Pancreas (tissue), 10 donors: ENCODE measurements at places on chromosomes 13 and 19. TPM values are rescaled to one million over a fixed set of nuclear protein-coding genes. Genes with fewer than 3 reads are reported as not detected.
A peak's percentile ranks its signal among the peaks of the same experiment; 100 is the strongest.

Gene CEACAM1
- total RNA-seq, result 1.6 TPM

GRCh38 chr19:29086646-29087045 lies 126.3 kb downstream of the UQCRFS1 start:
- no peak overlapping the region for H3K27ac ChIP-seq
- no peaks in the 10 kb centered on the region for H3K27me3 ChIP-seq
- DNase-seq, result no peak
- H3K4me3 ChIP-seq, result no peak overlapping the region
- no peaks in the 10 kb centered on the region for H3K4me1 ChIP-seq
- no peaks in the 10 kb centered on the region for H3K36me3 ChIP-seq

- peak overlapping the region; percentile 65 for H3K4me3 ChIP-seq
- peak overlapping the region; percentile 92 for H3K27ac ChIP-seq
- H3K36me3 ChIP-seq, result no peaks in the 10 kb centered on the region
- H3K4me1 ChIP-seq, result no peaks in the 10 kb centered on the region
These were observed 104.4 kb downstream of the TM9SF2 start for GRCh38 chr13:99605420-99606323.

DNA sequence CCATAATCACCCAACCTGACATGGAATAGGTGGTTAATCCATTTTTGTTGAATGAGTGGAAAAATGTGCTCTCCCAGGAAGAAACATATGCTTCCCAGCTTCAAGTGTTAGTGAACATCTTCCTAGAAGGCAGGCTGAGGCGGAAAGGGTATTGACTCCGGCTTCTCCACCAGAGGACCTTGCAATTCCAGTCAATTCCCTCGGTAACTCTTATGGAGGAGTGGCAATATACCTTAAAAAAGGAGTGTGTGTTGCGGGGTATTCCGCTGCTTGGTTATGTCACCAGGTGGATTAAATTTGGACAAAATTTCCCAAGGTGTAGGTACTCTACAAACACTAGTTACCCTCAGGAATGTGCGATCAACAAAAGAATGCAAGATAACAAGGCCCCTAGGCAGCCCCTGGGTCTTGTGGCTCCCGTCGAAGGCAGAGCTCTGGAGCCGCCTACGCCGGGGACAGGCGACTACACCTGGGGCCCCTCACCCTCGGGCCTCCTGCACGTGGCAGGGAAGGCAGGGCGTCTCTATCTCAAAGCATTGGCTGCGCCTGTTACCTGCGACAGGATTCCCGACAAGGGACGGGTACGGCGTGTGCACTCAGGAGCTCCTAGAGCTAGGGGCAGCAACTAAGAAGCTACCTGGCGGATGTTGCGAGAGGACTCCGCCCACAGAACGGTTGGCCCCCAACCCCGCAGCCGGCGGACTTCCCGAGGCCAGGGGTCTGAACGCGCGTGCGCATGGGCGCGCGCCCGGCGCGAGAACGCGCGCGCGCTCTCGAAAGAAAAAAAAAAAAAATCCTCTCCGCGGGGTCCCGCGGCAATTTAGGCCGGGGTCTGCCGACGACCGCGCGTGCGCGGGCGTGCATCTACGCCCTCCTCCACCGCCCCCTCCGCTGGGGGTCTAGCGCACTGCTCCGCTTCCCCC lies at the start of gene WDR87:
Gene WDR87, minus strand, starts transcription at position 649 of the 923 bp plus-strand sequence. CDS start 8,355 bp downstream, outside the sequence.
- H3K4me1 ChIP-seq, result no peaks in the 10 kb centered on the region
- peak within 1 kb of the TSS; percentile 98 for H3K4me3 ChIP-seq
- H3K36me3 ChIP-seq, result no peaks in the 10 kb centered on the region
- H3K27me3 ChIP-seq, result no peaks in the 10 kb centered on the region
- peak; percentile 46 for DNase-seq
- H3K27ac ChIP-seq, result no peak within 1 kb of the TSS

Gene YIF1B
- total RNA-seq, result 15.8 TPM

DNA sequence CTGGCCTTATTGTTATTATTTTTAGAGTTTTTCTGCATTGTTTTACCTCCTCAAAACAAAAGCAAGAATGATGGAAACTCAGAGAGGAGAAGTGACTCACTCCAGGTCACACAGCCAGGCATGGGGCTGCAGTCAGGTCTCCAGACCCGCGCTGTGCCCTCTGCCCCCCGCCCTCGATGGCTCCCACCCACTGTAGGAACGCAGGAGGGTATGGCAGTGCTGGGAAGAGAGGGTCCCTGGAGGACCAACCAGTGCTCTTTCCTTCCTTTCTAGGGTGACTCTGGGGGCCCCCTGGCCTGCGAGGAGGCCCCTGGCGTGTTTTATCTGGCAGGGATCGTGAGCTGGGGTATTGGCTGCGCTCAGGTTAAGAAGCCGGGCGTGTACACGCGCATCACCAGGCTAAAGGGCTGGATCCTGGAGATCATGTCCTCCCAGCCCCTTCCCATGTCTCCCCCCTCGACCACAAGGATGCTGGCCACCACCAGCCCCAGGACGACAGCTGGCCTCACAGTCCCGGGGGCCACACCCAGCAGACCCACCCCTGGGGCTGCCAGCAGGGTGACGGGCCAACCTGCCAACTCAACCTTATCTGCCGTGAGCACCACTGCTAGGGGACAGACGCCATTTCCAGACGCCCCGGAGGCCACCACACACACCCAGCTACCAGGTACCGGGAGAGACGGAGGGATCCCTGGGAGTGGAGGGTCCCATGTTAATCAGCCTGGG lies 5.6 kb downstream of the TIMM13 start:
- H3K27ac ChIP-seq, result no peak overlapping the region
- H3K4me1 ChIP-seq, result peaks cover 7% of the 10 kb centered on the region
- no peaks in the 10 kb centered on the region for H3K36me3 ChIP-seq
- H3K4me3 ChIP-seq, result no peak overlapping the region

DNA sequence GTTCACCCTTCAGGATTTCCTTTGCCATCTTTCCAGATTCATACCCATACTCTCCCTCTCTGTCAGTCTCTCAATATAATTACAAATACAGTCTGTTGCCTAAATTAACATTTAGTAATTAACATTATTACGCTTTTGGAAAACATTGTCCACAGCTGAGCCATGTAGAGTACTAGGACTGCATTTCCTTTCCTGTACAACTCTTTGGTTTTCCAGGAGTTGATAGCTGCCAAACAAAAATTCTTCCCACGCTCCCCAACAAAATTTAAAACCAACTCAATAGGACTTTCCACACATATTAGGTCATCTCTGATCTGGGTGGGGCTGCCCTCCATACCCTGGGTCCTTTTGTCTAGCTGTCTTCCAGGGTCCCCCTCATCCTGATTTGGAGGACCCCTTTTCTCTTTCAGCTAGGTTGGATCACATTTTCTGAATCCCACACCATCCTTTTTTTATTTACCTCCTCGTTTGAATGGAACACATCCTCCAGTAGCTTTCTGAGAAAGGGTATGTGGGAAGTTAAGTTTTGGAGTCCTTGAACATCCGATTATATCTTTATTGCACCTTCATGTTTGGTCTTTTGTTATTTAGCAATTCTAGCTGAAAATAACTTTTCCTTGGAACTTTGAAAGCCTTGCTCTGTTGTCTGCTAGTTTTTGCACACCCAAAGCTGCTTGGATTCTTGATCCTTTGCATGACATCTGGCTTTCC lies 17.7 kb downstream of the ONECUT3 start:
- no peaks in the 10 kb centered on the region for H3K4me1 ChIP-seq
- H3K27ac ChIP-seq, result no peak overlapping the region
- no peak overlapping the region for H3K4me3 ChIP-seq
- H3K36me3 ChIP-seq, result no peaks in the 10 kb centered on the region

DNA sequence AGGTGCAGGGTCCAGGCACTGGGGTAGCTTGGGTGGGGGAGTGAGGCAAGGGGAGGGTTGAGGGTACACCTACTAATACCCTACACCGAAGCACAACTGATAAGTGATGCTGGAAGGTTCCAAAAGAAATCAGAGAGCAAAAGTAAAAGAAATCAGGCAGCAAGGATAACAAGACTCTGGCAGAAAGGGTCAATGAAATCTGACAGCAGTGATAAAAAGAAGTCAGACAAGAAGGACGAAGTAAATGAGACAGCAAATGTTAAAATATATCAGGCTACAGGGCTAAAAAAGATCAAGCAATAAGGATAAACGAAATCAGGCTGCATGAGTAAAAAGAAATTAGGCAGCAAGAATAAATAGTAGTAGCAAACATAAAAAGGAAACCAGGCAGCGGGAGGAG lies 4.7 kb downstream of the LRFN3 start:
- no peaks in the 10 kb centered on the region for H3K4me1 ChIP-seq
- no peaks in the 10 kb centered on the region for H3K27me3 ChIP-seq

Gene PMIS2
- not detected for total RNA-seq

GRCh38 chr13:100211016-100211710 lies 122.3 kb downstream of the PCCA start:
- no peak overlapping the region for H3K4me3 ChIP-seq
- H3K27ac ChIP-seq, result no peak overlapping the region
- no peaks in the 10 kb centered on the region for H3K27me3 ChIP-seq
- no peaks in the 10 kb centered on the region for H3K36me3 ChIP-seq
- no peaks in the 10 kb centered on the region for H3K4me1 ChIP-seq
